Fibroblast of lung (primary cell): ENCODE measurements at places on chromosomes 3 and 15.

- no peak for DNase-seq
Observed at GRCh38 chr3:177557548-177557947, 360.3 kb upstream of the TBL1XR1 start.

GRCh38 chr3:64209866-64210621, 15.2 kb downstream of the PRICKLE2 start:
- DNase-seq, result peak; percentile 82

DNA sequence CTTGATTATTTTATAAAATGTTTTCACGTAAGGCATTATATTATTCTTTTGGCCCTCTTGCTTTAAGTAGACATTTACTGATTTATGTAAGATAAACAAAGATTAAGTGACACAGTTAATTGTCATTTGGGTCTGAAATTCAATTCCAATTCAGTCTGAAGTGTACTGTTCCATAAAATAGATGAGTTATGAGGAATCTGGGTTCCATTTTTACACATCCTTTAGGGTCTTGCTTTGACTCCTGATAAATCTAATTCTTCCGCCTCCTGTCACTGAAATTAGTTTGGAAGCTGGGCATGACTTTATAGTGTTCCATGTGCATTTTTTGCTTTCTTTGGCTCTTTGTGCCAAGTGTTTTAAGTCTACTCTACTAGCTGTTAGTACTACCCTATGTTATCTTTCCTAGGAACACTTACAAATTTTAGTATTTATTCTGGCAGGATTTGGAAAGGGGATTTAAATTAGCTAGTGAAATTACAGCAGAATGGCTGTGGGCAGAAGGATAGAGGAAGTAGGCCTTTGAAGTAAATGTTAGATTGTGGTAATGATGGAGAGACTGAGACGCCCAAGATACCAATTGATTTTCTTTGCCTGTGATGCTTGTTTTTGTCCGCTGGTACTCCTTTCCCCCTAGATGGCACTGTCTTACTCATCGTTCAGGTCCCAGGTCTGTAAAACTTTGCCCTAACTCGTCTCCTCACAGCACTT, 14.3 kb downstream of the ARL8B start:
- DNase-seq, result peak; percentile 46

GRCh38 chr3:11459186-11459824, 184.4 kb downstream of the VGLL4 start:
- peak; percentile 72 for DNase-seq

- DNase-seq, result peak; percentile 36
Observed at GRCh38 chr3:85567071-85567676, 608.4 kb downstream of the CADM2 start.

DNA sequence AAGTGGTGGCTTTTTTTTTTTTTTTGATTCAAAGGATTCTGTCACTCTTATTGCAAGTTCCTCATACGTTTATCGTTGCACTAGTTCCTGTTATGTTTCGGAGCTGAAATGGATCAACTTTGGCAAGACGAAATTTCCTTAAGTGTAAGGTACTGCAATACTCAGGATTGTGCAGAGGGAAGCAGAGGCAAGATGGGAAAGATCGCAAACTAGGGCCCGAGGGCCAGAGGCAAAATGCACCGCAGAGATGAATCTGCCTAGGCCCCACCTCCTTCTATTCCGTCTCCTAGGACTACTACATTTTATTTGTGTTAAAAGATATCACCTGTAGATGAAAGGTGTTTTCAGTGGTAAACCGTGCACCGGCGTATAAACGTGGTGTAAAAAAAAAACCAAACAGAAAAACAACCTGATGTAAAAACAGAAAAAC, 331 bp downstream of the RNU6-1 start:
- DNase-seq, result peak; percentile 32

DNA sequence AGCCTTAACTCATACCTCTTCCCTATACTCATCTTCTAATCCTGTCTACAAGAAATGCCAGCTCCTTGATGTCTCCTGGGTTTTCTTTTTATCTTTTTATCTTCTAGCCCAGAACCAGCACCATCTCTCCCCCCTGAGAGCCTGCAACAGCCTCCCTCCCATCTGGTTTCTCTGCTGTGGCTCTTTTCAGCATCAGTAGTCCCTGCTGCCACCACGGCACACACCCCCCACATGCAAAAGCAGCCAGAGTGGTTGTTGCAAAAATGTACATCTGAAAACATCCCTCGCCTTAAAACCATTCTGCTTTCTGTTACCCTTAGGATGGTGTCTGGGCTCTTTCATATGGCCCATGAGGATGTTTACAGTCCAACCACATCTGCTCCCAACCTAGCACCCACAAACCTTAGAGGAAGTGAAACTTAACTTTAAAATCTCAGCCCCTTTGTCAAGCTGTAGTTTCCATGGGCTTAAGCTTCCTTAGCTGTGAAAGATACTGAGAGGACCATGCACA, 775 bp downstream of the TTC21A start:
- DNase-seq, result no peak
